ENCODE measurements at places on chromosomes 1 and 21.

GRCh38 chr1:86447198-86447790 is 21.4 kb upstream of the CLCA1 start:
- DNase-seq, result no peak

GRCh38 chr1:44681905-44682882 is 7.7 kb downstream of the ARMH1 start:
- DNase-seq, result no peak

GRCh38 chr1:27341525-27342252 is at the start of gene SYTL1:
TSS of gene SYTL1 (plus strand) at chr1:27342022. CDS start at chr1:27345335, 3,313 bp downstream.
- DNase-seq, result no peak

GRCh38 chr1:89098857-89099256 is 27.1 kb downstream of the GBP2 start:
- no peak for DNase-seq

DNA sequence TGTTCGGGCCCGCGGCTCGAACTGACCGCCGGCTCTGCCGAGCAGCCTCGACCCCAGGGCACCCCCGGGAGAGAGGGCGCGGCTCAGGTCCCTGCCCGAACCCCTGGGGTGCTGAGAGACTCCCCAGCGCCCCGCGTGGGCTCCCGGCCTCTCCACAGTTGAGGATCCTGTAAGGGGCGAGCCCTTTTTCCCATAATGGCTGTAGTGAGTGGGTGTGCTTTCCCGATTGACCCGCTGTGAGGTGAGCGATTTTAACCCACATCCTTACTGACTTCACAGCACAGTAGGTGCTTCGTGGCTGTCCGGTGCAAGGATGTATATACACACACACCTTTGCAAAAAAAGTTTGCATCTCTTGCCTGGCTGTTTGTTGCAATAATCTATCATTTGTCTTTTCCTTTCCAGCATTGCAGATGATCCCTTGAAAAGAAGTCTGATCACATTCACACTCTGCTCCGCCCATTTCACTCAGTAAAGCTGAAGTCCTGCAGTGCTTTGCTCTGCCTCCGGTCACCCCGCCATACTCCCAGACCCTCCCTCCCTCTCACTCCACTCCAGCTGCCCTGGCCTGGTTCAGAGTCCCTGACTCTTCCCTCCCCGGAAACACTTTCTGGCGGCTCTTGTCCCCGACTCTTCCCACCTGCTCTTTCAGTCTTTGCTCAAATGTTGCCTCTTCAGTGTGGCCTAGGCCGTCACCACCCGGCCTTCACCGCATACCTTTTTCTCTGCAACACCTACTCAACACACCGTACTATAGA is 955 bp upstream of the UBE2G2 start:
- no peak for DNase-seq

DNA sequence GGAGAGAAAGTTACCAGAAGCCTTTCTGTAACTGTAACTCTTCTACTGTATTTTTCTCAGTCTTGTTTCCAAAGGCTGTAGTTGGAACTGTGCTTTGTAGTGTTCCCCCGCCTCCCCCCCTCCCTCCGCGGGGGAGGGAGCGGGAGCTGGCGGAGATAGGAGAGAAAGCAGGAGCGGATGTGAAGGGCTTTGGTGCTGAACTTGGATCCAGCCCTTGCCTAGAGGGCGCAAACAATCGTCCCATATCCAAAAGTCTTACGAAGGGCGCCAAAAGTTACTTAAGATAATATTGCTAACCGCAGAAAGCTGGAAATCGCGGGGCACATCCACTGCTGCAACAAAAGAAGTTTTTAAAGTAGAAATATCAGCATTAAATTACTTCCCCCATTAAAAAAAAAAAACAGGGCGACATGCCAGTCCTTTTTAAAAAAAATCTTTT is 2.4 kb upstream of the NFIA start:
- DNase-seq, result no peak

GRCh38 chr1:205766038-205766437 is 9.2 kb downstream of the RAB29 start:
- no peak for DNase-seq

DNA sequence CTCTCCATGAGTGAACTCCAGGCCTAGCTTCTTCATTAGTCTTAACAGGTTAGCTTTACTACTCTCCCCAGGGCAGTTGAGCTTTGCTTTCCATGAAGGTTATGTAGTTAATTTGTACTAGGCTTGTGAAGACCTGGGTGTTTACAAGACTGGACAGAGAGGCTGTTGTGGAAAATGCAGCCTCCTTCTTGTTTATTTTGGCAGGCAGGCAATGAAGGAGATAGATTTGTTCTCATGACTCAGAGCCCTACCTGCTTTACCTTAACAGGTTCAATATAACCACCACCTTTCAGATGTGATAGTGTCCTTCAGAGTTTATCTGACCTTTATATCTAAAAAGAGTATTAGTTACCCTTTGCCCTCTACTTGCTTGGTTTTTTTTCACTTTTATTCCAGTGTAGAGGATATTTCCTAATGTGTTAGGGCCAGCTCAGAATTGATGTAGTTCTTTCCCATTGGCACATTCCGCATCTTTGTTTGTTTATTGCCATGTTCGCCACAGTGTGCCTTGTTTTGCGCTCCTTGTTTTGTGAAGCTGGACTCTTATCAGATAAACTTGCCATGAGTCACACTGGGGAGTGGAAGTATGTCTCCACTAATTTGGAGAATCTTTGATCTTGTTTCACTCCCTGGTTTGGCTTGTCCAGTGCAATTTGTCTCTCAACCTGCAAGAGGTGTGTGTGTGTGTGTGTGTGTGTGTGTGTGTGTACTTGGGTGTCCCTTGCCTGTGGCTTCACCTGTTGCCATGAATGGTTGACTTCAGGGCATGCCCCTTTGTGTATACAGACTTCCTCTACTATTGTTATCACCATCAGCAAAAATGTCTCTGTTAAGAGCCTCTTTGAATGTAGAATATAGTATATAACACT is 87.4 kb upstream of the MACF1 start:
- no peak for DNase-seq

DNA sequence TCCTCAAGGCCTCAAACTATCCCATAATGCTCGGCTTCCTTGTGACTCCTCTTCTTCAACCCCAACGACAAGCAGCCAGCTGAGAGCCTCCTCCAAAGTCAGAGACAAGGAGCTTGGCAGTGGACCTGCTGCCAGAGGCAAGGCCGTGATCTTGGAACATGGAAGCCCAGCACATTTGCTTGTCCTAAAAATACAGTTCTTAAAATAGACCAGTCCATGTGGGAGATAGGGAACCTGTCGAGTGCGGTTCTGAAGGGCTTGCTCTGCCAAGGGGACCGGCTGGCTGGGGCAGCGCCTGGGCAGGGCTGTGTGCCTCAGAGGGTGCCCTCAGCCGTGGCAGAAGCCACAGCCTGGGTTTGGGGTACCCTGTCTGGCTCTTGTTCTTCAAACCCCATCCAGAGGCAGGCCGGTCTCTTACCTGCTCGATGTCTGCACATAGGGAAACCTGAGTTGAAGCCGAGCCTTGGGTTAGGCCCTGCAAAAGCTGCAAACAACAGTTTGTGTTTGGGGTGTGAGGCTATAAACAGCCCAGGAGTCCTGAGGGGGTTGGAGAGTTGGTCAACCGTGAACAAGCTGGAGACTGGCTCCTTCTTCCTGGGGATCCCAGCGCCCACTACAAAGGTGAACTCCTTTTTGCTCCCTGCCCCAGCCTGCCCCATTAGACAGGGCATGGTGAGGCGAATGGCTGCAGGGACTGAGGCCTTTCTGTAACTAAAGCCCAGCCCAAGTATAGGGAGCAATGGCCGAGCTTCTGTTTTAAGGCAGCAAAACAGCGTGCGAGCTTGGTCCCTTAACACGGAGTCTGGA is 228.8 kb downstream of the CAMTA1 start:
- no peak for DNase-seq

- no peak for DNase-seq
These were observed 344.8 kb downstream of the SIPA1L2 start for GRCh38 chr1:232285138-232285537.

GRCh38 chr21:31257265-31257664 is 86.8 kb downstream of the TIAM1 start:
- DNase-seq, result no peak

DNA sequence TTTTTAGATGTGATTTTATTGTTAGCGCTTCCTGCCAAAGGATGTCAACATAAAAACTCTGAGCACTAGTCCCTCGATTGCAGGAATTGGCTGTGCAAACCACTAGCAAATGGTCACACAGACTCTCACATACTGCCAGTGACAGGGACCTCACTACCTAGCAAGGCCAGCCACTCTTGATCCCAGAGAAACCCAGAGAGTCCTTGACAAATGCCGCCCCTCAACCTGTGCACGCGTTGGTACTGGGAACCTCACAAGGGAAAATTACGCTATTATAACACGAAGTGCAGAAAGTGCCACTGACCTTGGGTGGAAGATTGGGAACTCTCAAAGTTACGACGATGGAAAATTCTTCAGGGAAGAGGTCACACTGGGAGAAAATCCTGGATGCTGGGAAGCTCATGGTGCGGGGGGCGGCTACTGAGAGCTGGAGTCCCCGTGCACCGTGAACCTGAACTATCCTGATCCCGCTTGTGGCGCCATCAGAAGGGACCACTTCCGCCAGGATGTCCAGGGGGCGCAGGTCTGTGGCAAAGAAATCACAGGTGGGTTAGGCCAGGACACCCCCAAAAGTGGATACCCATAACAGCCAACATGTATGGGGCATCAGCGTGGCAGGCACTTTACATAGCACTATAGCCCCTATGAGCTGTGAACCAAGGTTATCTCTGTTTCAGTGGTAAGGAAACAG is 5.9 kb upstream of the KRTAP10-4 start:
- DNase-seq, result no peak

DNA sequence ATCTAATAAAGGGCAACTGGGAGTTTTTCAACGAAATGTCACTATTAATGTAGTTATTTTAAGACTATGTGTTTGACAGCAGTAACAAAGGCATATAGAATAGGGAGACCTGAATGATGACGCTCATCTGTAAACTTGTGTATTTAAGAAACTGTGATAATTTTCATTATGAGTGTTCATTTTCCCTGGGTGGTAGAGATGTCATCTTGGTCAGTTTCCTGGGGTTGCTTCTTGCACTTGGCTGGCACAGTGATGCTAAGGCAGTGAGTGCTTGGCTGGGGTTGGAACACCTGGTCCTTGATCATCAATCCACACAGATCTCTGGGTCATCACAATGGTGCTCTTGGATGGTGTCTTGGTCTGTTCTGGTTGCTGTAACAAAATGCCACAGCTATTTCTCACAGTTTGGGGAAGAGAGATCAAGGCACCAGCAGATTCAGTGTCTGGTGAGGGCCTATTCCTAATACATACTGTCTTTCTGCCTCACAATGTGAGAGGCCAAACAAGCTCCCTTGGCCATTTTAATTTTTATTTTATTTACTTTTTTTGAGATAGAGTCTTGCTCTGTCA is 7.9 kb upstream of the SMYD2 start:
- DNase-seq, result no peak

DNA sequence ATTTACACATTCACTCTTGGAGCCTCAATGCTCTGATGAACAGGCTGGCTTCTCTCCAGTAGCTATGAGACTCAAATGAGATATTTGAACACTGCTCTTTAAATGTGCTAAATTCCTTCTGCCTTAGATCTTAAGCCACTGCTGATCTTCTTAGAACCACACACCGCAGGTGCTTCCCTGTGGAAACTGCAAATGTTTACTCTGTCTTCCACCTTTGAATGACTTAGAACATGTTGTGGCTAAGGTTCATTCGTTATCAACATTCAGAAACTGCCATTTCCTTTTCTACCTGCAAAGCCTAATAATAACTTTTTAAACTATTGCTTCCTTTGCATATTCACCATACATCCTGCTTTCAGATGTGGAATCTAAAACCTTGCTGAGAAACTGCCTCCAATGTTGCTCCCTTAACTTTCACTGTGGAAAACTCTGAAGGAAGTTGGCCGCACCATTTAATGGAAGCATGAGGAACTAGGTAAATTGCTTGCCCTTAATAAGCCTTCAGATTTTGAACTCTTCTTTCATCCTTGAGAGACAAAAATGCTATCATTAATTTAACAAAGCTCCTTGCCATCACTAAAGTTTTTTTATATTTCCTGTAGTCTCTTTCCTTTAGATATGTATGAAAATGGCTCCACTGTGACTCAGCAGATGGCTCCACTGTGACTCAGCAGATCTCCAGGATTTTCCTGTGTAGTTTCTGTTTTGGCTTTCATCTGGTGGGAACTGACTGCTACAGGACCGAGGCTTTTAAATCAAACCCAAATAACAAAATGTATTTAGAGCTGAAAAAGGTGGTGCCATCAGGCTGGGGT is 143.8 kb downstream of the TNFSF18 start:
- DNase-seq, result no peak

Data from GOT3 (cell line).